Activated naive CD4-positive, alpha-beta T cell treated with anti-CD3 and anti-CD28 coated beads for 36 hours (primary cell): ENCODE measurements at places on chromosomes 7 and 10.

DNA sequence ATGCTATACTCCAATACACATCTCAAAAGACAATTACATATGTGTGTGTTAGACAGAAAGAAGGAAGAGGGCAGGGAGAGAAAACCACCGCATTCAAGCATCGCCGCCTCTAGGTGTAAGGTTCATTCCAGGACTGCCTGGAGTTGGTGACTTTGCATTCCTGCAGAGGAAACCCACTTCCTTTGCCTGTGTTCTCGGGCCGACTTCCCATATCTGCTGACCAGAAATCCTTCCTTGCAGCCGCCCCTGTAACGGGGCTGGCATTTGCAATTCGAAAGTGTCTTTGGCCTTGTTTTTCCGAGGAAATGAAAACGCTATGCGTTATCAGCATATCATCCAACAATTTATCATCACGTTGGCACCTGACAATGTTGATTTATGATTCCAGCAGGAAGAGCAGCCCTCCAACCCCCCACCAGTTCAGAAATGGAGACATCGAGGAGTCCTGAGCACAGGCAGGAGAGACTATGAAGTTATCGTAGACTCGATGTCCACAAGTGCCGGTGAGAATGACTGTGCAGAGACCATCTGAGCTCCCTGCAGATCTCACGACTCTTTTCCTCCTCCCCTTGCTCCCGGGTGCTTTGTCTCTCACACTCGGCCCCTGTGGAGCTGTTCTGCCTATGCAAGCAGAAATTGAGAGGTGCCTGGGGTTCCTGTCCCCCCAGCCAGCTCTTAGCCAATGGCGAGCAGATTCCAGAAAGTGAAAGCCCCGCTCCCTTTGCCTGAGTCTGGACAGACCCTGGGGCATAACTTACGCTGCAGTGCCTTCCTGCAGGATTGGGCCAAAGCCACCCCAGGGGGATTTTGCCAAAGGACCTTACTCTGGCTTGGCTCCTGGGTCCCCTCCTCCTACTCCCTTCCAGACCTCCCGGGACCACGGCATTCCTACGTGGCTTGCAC is 68.9 kb upstream of the FOXK1 start:
- DNase-seq = no peak

DNA sequence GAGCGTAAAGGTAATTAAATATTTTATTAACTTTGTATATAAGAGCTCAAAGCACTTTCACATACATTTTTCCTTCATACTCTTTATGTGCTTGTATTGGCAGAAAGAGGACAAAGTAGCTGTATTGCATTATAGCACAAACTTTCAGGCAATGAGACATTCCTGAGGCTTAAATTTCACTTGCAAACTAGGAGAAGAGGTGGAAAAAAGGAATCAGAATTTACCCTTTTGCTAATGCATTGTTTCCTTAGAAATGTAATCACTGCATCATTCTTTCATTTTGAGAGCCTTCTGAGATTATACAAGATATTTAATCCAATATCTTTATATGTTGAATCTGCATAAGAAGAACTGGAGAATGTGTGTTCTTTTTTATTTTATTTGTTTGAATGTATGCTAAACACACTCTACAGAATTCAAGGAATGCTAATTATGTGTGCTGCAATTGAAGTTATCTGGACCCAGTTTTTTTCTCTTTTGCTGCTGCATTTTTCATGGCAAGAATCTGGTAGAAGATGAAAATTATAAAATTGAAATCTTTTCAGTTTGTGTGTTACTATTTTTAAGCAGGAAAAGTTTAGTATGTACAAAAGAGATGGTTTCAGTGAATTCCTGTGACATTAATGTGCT is 185.1 kb downstream of the NXPH1 start:
- no peak for DNase-seq

- DNase-seq = no peak
These were observed 28.8 kb upstream of the NMT2 start for GRCh38 chr10:15197276-15197675.

- DNase-seq = peak; percentile 83
These were observed 10.4 kb upstream of the CLCN1 start for GRCh38 chr7:143305423-143306070.
